Osteoblast (primary cell): ENCODE measurements at places on chromosomes 1 and 21. TPM values are rescaled to one million over a fixed set of nuclear protein-coding genes. Genes with fewer than 3 reads are reported as not detected.

CGN gene
- not detected in 2 replicates for total RNA-seq

HPDL gene
- 0.36 and 0.59 TPM in 2 replicates for total RNA-seq

ATP1A4 gene
- not detected in 2 replicates for total RNA-seq

MYOC gene
- not detected in 2 replicates for total RNA-seq

CRYAA gene
- total RNA-seq, result not detected in 2 replicates
